CD4-positive, CD25-positive, alpha-beta regulatory T cell (primary cell): ENCODE measurements at places on chromosomes 3 and 15. TPM values are rescaled to one million over a fixed set of nuclear protein-coding genes. Genes with fewer than 3 reads are reported as not detected.

The SEMA3F gene
- 0.52 TPM for total RNA-seq

The DNASE1L3 gene
- total RNA-seq, result not detected

The IL17RD gene
- total RNA-seq, result not detected

The GPR149 gene
- not detected for total RNA-seq

The TLNRD1 gene
- total RNA-seq, result 17.7 TPM

The CCDC39 gene
- not detected for total RNA-seq

The SLC2A2 gene
- not detected for total RNA-seq

The C3orf49 gene
- not detected for total RNA-seq

The GPR62 gene
- not detected for total RNA-seq

The CALML4 gene
- total RNA-seq, result 3.2 TPM

GRCh38 chr15:57589281-57589680 is 2.4 kb upstream of the MYZAP start:
- no peak for DNase-seq

DNA sequence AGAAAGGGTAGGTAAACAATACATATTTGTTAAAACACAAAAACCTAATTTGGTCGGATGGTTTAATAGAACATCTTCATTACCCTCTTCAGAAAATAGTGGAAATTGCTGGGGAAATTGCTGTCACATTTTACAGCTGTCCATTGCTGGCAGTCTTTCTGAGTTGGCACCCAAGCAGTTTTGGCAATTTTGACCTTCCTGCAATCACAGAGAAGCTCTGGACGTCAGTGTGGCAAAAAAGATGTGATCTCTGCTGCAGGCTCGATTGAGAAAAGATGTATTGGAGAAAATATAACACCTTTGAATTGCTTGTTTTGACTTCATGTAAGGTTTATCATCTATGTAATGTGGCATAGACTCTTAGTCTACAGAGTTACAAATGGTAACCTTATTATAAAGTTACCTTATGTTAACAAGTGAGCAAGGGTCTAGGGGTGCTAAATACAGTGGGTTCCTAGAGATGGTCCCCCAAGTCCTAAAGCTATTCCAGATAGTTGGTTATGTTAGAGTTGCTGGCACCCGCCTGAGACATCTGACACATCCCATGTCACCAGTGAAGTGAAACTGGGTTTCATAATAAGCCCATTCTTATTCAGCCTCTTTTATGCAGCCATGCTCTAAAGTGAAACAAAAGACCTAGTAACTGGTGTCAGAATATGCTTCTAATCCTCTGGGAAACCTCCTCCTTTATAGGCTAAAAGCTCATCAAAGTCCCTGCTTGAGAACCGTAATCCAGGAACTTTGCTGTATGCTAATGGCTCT is 14.0 kb downstream of the UBE2E1 start:
- DNase-seq, result no peak

DNA sequence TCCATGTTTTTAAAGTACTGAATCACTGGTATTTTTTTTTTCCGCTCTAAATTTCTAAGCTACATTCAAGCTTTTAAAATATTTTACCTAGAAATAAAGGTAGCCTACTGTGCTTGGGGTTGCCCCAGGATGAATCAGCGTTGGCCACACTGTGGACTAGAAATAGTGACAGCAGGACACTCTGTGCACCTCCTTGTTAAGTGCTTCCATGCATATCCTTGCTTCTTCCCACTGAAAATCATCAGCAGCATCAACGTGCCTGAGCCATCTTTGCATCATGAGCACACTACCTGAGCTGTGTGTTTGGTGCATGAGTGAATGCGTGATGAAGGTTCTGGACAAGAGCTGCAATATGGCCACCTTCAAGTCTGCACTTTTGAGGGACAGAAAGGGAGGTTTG is 142.0 kb upstream of the SLC2A2 start:
- no peak for DNase-seq

DNA sequence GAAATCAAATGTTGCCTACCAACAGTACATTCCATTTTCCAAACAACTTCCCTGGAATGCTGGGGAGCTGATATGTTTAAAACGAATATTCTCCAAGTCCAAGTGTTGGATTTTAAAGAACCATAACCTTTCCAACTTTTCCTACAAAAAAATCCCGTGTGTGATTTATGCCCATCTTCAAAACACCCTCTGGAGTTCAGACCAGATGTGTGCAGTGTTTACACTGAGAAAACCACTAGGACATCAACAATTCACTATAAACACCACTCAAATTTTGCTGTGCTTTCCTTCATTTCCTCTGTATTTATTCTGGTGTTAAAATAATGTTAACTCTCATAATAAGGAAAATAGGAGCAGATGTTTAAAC is 2.4 kb downstream of the VGLL4 start:
- DNase-seq, result no peak

DNA sequence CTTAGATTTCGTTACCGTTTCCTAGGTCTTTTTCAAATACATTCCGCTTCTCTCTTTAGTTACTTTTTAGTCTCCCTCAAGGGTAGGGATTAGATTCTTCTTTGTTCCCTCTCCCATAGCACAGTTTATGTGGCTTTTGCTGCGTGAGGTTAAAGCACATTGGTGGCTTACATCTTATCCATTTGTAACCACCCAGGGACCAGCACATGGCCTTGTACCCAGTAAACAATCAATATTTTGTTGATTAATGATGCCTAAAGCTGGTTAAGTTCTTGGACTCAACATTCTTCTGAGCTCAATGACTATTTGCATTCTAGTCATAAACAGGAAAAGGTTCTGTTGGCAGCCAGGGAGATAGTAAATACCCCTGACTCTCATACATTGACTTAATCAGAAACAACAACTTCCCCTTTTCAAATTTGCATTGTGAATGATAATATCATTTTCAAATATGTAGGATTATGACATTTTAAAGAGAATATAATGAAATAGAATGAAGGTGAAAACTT is 60.2 kb downstream of the CACNA1D start:
- DNase-seq, result no peak

DNA sequence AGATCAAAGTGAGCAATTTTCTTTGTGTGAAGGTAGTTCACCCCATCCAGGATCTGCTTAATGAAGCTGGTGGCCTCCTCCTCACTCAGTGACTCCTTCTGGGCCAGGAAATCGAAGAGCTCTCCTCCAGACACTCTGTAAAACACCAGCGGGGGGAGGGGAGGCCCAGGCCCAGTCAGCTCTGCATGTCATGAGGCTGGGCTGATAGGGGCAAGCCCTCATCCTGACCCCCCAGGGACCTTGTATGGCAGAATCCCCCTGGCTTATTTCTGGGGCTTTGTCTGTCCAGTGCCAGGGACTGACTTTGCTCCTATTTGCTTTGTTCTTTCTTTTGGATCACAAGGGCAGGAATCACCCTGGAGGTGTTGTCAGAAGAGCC is 74.9 kb downstream of the DAPK2 start:
- DNase-seq, result no peak

- DNase-seq, result peak; percentile 40
These were observed 39.0 kb downstream of the U2SURP start for GRCh38 chr3:143040261-143040879.

DNA sequence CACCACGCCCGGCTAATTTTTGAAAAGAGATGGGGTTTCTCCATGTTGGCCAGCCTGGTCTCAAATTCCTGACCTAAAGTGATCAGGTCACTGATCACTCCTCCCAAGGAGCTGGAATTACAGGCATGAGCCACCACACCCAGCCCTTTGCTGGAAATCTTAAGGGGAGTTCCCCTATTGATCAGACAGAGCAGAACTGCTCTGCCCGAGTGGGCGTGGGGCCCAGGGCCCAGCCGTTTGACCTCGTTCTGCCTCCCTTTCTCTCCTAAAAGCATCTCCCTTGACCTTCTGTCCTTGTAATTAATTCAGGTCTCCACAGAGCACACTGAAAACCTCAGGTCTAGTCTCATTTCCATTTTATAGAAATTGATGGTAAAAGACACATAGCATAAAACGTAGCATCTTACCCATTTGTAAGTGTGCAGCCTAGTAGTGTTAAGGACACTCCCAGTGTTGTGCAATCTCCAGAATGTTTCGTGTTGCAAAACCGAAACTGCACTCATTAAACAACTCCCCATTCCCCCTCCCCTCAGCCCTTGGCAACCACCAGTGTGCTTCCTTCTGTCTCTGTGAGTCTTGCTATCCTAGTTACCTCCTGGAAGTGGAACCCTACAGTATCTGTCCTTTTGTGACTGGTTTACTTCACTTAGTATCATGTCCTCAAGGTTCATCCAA is 89.3 kb downstream of the SLCO3A1 start:
- DNase-seq, result no peak

GRCh38 chr15:51969728-51970127 is 1.9 kb downstream of the LEO1 start:
- DNase-seq, result no peak

DNA sequence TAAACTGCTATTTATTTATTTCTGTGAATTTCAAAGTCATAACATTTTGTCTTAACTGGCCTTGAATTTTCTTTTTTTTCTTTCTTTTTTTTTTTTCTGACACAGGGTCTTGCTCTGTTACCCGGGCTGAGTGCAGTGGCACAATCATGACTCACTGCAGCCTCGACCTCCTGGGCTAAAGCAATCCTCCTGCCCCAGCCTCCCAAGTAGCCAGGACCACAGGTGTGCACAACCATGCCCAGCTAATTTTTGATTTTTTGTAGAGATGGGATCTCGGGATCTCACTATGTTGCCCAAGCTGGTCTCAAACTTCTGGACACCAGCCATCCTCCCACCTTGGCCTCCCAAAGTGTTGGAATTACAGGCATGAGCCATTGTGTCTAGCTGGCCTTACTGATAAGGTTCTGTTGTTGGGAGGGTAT is 77.4 kb upstream of the TNFSF10 start:
- DNase-seq, result no peak

GRCh38 chr3:190458040-190458439 is 8.3 kb upstream of the TMEM207 start:
- no peak for DNase-seq

GRCh38 chr15:74612677-74613076 is 3.0 kb upstream of the CLK3 start:
- no peak for DNase-seq

- no peak for DNase-seq
These were observed at the start of gene BNC1 for GRCh38 chr15:83284559-83285283. Gene BNC1, minus strand, starts transcription at chr15:83284664. Its CDS starts 36 bp downstream, at chr15:83284628.

DNA sequence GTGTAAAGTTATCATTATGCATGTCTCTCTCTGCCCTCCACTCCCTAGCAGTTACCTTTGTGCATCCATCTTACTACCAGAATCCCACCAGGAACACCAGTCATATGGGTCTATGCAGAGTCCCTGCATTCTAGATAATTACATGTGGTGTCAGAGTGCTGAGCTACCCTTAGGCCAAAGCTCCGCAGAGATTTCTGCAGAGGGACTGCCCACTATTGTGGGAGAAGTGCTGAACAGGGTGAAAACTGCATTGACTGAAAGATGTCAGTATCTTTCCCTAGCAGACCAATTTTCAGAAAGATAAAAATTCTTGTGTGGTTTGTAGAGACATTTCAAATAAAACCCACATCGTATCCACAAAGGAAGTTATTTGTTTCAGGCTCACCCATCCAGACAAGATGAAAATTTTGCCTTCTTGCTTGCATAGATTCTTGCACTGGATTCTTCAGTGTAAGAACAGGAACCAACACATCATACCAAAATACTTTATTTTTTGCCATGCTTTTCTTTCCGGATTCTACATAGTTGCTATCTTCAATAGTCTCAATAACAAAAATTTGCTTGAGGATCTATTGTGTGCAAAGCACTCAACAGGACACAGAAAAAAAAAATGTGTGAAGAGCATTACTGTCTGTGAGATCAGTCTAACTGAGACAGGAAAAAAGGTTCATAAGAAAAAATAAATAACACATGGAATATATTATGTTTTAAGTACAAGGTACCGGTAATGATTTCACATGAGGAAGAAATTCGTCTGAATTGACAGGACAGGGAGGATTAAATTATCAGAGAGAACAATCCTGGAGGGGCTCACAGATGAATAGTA is 32.0 kb upstream of the CCDC80 start:
- no peak for DNase-seq
